Stimulated activated CD4-positive, alpha-beta T cell treated with anti-CD3 and anti-CD28 coated beads, TNF-alpha, amount 100 ng/mL, for 48 hours (primary cell): ENCODE measurements at places on chromosomes 16 and 17.

GRCh38 chr17:73135766-73136165 is 29.0 kb upstream of the SSTR2 start:
- no peak for DNase-seq

GRCh38 chr17:27613433-27613832 is 17.6 kb upstream of the LGALS9 start:
- no peak for DNase-seq

GRCh38 chr16:17555176-17555575 is 84.4 kb upstream of the XYLT1 start:
- DNase-seq, result no peak

- no peak for DNase-seq
Observed at GRCh38 chr16:89410794-89411309, 79.5 kb downstream of the ANKRD11 start.

DNA sequence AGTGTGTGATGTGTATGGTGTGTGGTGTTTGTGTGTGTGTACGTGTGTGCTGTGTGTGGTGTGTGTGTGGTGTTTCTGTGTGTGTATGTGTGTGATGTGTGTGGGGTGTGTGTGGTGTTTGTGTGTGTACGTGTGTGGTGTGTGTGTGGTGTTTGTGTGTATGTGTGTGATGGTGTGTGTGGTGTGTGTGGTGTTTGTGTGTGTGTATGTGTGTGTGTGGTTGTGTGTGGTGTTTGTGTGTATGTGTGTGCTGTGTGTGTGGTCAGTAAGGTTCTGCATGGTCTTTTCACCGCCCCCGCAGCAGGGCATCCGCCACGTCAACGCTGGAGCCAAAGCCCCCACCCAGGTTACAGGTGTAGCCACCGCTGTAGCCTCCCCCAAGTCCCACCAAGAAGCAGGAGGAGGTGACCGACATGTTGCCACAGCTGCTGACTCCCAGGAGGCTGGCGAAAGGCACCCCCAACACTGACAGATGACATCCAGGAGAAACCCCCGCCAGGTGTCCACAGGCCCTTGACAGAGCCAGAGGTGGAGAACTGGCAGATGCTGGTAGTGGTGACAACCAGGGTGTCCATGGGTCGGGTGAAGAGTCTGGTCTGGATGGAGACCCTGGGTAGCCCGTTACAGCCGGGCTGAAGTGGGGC is 9.3 kb upstream of the KRT17 start:
- DNase-seq, result no peak

GRCh38 chr17:79797492-79798298 is 818 bp upstream of the CBX8 start:
- DNase-seq, result no peak

DNA sequence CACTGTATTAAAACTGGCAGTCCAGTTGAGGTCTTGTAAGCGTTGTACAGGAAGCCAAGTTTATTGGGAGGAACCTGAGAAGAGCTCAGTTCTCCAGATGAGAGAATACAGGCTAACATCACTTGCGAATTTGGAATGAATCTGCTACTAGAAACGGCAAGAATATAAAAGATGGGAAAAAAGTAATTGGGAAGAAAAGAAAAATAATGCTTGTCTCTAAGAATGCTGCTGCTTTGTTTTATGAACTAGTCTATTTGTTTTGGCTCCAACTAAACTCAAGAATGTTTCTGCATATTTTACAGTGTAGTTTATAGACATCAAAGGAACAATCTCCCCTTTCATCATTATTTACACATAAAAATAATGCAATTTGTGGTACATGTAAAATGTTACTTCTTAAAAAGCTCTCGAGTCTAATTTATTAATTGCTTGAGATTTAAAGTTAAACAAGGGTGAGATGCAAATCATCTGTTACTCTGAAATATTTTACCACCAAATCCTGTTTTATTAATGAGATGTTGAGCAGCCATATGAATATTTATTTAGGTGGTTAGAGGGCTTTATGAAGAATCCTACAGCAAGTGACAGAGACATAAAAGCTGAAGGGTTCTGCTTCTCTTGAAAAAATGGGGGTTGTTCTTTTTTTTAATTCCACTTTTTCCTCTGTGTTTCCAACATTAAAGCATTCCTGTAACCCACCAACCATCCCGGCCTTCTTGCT is 162.1 kb upstream of the AXIN2 start:
- DNase-seq, result no peak

DNA sequence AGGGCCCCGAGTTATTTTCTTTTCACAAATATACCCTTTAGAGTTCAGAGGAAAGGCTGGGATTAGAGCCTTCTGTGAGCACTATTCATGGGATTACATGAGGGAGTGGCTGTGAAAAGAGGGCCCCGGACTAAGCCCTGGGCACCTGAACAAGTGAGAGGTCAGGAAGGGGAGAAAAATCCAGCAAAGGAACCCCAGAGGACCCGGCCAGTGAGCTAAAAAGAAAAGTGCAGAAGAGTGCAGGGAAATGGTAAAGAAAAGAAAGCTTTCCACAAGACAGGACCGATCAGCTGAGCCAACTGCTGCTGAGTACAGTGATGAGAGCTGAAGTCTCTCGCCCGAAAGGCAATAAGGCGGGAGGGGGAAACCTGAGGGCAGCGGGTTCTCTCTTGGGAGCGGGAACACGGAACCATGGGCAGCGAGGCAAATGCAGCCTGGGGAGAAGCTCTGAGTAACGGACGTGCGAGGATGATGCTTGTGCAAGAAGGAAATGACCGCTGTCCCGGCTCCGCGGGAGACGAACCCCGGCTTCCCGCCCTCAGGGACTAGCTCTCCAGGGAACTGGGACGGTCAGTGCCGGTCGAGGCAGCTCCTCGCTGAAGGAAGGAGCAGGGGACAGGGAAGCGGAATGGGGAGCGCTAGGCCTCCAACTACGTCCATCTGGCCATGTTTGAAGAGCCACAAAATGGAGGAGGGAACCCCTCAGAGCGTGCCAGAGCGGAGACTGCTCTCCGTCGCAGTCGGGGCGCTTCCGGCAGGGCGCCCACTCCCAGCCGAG is 665 bp upstream of the ALDH3A2 start:
- peak; percentile 19 for DNase-seq

DNA sequence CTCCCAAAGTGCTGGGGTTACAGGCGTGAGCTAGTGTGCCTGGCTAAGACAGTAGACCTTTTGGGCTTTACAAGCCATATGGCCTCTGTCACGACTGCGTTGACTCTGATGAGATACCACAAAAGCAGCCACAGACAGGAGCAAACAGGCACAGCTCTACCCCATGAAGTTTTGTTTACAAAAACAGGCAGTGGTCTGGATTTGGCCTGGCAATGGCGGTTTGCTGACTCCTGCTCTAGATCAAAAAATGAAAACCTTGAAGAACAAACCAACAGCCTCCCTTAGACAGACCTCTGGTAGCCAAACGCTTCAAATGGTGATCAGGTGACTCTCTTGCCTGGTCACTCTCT is 20.7 kb downstream of the SLC43A2 start:
- peak; percentile 13 for DNase-seq

GRCh38 chr16:85313526-85314301 is 201.4 kb upstream of the CIBAR2 start:
- no peak for DNase-seq

DNA sequence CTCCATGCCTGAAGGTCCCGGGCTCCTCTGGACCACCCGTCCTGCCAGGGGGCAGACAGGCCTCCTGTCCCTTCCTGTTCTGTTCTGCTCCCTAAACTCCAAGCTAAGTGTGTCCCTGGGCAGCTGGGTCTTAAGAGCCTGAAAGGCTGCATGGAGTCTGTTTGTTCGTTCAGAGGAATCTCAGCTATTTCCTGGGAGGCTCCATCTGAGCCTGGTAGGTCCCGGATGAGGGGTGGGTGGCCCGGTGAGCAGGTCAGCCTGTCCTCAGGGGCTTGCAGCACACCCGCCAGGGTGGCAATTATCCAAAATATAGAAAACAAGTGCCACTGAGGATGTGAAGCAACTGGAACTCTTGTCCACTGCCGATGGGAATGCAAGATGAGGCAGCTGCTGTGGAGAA is 12.6 kb downstream of the ACTG1 start:
- no peak for DNase-seq

GRCh38 chr16:80583466-80583865 is 42.7 kb downstream of the DYNLRB2 start:
- DNase-seq, result peak; percentile 31

GRCh38 chr16:5900046-5900445 is 802.5 kb upstream of the EEF2KMT start:
- DNase-seq, result no peak

GRCh38 chr16:1633310-1633709 is 21.1 kb downstream of the CRAMP1 start:
- no peak for DNase-seq

DNA sequence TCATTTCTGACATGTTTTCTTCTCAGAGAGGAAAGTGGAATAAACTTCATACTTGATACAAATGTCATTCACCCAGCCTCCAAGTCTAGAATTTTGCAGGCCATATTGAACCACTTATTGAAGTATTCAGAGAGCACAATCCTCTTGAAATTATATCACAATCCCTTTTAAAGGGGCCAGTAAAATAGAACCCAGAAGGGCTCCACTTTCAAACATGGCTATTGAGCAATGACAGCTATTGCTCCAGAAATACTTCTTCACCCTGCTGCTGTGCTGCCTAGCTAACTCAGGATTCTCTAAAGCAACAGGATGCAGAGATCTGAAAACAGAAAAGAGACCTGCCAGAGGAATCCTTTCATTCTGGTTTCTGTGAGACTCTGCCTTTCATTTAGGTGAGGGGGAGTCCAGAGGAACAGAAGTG is 275.0 kb upstream of the CDH5 start:
- no peak for DNase-seq

GRCh38 chr17:66270106-66270505 is 32.3 kb upstream of the PRKCA start:
- no peak for DNase-seq

DNA sequence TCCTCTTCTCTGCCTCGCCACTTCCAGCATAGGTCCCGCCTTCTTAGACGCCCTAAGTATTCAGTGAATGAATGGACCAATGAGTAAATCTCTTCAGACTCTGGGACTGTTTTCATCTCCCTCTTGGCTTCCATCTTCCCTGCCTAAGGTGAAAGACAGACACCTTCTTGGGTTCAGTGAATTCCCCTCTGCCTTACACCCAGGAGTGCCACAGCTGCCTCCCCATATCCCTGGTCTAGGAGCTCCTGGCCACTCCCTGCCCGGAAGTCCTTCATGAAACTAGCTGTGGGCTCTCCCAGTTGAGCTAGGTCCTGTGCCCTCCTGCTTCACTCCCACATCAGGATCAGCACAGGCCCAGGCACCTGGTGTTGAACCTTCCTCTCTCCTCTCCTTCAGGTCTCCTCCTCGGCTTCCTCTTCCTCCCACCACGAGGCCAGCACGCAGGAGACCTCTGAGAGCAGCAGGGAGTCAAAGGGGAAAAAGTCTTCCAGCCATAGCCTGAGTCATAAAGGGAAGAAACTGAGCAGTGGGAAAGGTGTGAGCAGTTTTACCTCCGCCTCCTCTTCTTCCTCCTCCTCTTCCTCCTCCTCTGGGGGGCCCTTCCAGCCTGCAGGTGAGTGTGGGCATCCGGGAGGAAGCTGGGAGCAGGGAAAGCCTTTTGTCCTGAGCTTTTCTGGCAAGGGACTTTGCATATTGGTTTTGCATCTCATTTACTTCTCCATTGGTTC is 10.3 kb downstream of the MLLT6 start:
- DNase-seq, result no peak

DNA sequence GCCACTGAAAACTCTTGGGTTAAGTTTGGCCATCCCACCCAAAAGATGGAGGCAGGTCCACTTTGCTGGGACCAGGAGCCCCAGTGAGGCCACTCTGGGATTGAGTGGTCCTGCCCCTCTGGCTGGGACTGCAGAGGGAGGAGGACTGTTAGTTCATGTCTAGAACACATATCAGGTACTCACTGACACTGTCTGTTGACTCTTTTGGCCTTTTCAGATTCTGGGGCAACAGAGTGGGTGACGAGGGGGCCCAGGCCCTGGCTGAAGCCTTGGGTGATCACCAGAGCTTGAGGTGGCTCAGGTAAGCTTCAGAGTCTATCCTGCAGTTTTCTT is 19.5 kb upstream of the CYLD start:
- no peak for DNase-seq

- no peak for DNase-seq
Observed at GRCh38 chr17:39699818-39700147, at the start of gene ERBB2. Gene ERBB2, plus strand, starts transcription at chr17:39700064. Its CDS starts 175 bp downstream, at chr17:39700239.

DNA sequence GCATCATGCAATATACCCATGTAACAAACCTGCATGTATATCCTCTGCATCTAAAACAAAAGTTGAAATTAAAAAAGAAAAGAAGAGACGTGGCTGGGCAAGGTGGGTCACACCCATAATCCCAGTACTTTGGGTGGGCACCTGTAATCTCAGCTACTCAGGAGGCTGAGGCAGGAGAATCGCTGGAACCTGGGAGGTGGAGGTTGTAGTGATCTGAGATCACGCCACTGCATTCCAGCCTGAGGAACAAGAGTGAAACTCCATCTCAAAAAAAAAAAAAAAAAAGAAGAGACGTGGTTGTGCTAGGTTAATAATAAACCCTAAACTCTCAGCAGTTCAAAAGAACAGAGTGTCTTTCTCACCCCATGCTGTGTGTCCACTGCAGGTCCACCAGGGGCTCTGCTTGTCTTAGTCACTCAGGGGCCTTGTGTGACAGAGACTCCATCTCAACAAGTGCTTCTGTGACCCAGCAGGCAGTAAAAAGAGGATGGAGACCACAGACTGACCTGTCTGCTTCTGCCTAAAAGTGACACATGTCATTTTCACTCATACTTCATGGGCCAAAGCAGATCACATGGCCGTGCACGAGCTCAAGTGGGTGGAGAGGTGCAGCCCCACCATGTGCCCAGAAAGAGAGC is 22.3 kb upstream of the N4BP1 start:
- DNase-seq, result no peak

DNA sequence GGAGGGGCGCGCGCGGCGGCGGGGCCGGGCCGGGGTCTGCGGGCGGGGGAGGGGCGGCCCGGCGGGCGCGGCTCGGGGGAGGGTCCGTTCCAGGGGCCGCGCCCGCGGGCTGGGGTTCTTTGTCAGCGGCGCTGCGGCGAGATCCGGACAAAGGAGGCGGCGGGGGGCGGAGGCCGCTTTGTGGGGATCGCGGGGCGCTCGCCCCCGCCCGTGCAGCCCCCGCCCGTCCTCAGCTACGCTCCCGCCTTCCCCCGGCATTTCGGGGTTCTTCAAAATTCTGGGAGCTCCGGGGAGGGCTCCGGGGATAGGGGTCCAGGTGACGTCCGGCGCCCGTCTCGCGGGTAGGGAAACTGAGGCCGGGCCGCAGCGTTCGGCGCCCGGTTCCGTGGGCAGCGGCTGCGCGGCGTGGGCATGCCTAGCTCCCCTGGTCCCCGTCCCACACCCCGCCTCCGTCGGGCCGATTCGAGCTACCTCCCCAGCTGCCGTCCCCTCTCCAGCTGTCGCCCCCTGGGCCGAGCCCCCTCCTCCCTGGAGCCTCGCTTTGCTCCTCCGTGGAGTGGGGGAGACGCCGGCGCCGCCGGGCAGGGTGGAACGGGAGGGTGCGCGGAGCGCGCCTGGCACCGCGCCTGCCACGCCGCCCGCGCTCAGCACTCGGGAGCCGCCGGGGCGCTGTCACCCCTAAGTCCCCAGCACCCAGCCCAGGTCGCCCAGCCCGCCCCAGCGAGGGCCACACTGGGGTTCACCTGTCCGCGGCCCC is 546 bp downstream of the SNN start:
- DNase-seq, result no peak

- no peak for DNase-seq
Observed at GRCh38 chr17:32281011-32281451, 15.4 kb downstream of the RHBDL3 start.
